Neural crest cell (in vitro differentiated cells): ENCODE measurements at places on chromosomes 16 and 17. TPM values are rescaled to one million over a fixed set of nuclear protein-coding genes. Genes with fewer than 3 reads are reported as not detected.

DNA sequence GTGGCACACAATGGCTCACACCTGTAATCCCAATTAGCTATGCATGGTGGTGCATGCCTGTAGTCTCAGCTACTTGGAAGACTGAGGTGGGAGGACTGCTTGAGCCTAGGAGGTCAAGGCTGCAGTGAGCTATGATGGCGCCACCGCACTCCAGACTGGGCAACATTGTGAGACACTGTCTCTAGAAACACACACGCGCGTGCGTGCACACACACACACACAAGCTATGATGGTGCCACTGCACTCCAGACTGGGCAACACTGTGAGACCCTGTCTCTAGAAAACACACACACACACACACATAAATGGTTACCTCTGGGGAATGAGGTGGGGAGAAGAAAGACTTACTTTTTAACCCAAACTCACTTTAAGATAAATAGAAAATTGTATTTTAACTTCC, 16.4 kb downstream of the FBXL20 start:
- no peak for DNase-seq

GRCh38 chr17:33551911-33552310, 258.8 kb upstream of the ASIC2 start:
- no peak for DNase-seq

- no peak for DNase-seq
Measured at GRCh38 chr17:9258115-9259015, 237.1 kb downstream of the NTN1 start.

- DNase-seq: no peak
Measured at GRCh38 chr16:67170949-67171649, 761 bp downstream of the NOL3 start.

The LRRC37A gene
- total RNA-seq: 2.9 and 3.6 TPM in 2 replicates

The INO80E gene
- total RNA-seq: 81.9 and 88.6 TPM in 2 replicates

The DNAAF8 gene
- 0.68 and 0.96 TPM in 2 replicates for total RNA-seq

The IL21R gene
- 0.55 and 0.79 TPM in 2 replicates for total RNA-seq

The TMED6 gene
- 0.56 and 0.82 TPM in 2 replicates for total RNA-seq
